IPS DF 19.7 (cell line): ENCODE measurements at places on chromosomes 13 and 19.

GRCh38 chr19:27753622-27754021, 1459.3 kb downstream of the UQCRFS1 start:
- DNase-seq, result no peak

- no peak for DNase-seq
These were observed 24.0 kb upstream of the ZNF492 start for GRCh38 chr19:22610121-22610520.

GRCh38 chr19:46033401-46033800, 7.4 kb downstream of the IGFL4 start:
- no peak for DNase-seq

GRCh38 chr13:42239644-42240043, 32.3 kb upstream of the AKAP11 start:
- DNase-seq, result no peak

- no peak for DNase-seq
These were observed 2.1 kb downstream of the SLC27A5 start for GRCh38 chr19:58509731-58510083.

DNA sequence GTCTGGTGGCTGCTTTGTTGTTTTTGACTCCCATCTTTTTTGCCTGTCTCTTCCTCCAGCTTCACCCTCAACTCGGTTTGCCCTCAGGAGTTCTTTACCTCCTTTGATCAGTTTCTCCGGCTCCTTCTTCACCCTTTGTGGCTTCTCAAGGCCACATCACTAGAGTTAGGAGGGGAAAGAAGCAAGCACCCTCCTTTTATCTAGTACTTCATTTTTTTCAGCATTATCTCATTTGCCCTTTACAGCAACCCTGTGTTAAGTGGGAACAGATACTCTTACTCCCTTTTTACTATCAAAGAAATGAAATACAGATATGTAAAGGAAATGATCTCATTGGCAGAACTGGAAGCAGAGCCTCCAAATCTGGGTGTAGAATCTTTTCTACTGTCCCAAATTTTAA, 26.9 kb downstream of the RAP2A start:
- DNase-seq, result no peak

DNA sequence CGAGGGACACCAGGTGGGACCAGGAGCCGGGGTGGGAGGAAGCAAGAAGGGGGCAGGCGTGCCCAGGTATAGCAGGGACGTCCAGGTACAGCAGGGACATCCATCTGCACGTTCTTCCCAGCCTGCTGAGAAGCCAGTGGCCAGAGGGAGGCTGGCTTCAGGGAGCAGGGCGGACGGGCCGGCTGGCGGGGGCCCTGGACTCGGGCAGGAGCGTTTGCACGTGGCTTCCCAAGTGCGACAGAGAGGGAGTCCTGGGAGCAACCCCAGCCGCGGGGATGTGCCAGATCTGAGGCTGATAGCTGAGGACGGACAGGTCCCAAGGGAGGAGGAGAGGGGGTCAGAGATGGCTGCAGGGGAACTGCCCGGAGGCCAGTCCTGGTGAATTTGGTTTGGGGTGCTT, 36.7 kb downstream of the MYO9B start:
- no peak for DNase-seq

GRCh38 chr13:111316161-111316730, 4.2 kb upstream of the TEX29 start:
- DNase-seq, result no peak

DNA sequence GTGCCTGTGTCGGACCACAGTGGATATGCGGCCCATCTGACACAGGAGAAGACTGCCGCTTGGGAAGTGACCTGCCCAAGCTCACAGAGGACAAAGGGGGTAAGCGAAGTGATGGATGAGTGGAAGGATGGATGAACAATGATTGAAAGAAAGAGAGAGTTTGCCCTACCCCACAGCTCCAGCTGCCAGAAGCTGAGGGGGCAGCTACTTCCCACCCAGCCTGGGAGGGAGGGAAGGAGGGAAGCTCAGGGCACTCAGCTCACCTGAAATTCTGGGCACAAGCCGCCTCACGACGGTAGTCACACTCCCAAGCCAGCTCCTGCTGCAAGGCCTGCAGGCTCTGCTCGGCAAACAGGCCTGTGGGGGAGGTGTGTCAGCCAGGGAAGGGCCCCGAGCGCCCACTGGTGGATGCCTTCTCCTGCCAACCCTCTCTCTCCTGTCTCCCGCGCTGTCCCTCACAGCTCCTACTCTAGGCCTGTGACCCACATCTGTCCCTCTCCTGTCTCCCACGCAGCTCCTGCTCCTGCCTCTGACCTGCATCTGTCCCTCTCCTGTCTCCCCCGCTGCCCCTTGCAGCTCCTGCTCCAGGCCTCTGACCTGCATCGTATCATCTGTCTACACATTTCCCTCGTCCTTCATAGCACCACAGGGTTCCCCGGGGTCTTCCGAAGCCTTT, 12.0 kb upstream of the NUMBL start:
- no peak for DNase-seq

DNA sequence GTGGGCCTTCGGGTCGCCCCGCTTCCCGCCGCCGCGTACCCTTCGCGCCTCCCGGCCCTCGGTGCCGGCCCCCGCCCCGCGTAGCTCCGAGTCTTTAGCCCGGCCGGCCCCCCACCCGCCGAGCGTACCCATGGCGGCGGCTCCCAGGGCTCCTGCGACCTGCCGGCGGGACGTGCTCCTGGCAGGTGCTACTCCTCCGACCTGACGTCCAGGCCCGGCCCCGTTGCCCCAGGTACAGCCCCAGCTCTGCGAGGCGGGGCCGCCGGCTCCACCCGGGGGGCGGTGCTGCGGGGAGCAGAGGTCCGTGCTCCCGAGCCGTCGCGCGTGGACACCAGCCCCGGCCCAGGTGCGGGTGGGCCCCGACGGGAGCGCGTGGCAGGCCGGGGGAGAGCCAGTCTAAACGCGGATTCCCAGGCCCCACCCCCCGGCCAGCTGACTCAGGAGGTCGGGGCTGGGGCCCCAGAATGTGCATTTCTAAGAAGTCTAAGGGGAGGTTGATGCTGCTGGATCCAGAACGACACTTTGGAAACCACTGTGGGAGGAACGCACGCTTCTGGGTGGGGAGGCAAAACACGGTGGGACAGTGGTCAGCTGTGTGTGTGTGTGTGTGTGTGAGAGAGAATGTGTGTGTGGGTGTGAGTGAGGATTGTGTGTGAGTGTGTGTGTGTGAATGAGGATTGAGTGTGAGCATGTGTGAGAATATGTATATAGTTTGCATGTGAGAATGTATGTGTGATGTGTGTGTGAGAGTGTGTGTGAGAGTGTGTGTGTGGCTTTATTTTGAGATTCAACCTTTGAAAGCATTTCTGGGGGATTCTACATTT, at the start of gene SLC15A1:
Gene SLC15A1 (minus strand): TSS at position 206 of the 824 bp plus-strand sequence. CDS start 74 bp downstream, at position 132.
- DNase-seq, result no peak

GRCh38 chr19:29404015-29404414, 121.8 kb upstream of the VSTM2B start:
- no peak for DNase-seq

GRCh38 chr19:40774916-40775631, at the start of gene MIA:
Gene MIA, plus strand, starts transcription at chr19:40775521. Its CDS starts 22 bp downstream, at chr19:40775543.
- DNase-seq, result no peak

DNA sequence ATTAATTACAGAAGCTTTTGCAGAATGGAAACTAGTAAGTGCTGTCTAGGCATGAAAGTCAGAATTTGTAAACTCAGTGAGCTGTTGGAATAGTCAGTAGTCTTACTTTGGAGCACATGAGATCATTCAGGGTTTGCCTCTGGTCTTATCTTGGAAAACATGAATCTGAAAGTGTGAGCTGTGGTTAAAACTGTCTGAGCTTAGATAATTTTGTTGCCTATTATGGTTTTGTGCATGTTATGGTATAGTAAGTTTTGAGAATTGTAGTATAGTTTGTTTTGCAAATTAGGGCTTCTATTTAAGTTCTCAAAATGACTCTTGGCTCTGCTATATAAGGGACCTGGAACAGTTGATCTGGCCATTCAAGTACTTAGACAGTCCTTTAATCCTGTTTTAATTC, 53.7 kb upstream of the TRPC4 start:
- no peak for DNase-seq

GRCh38 chr13:28494504-28494777, 487 bp downstream of the FLT1 start:
- DNase-seq, result no peak

GRCh38 chr13:73924607-73925006, 209.6 kb downstream of the KLF12 start:
- no peak for DNase-seq

GRCh38 chr19:3184847-3185460, 776 bp upstream of the NCLN start:
- peak; percentile 33 for DNase-seq

GRCh38 chr13:92681239-92681638, 545.4 kb upstream of the GPC6 start:
- no peak for DNase-seq

DNA sequence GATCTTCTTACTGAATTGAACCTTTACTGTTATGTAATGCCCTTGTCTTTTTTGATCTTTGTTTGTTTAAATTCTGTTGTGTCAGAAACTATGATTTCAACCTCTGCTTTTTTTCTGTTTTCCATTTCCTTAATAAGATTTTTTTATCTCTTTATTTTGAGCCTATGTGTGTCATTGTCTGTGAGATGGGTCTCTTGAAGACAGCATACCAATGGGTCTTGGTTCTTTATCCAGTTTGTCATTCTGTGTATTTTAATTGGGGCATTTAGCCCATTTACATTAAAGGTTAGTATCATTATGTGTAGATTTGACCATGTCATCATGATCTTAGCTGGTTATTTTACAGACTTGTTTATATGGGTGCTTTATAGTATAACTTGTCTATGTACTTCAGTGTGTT, 1803.3 kb downstream of the SLITRK5 start:
- DNase-seq, result no peak

DNA sequence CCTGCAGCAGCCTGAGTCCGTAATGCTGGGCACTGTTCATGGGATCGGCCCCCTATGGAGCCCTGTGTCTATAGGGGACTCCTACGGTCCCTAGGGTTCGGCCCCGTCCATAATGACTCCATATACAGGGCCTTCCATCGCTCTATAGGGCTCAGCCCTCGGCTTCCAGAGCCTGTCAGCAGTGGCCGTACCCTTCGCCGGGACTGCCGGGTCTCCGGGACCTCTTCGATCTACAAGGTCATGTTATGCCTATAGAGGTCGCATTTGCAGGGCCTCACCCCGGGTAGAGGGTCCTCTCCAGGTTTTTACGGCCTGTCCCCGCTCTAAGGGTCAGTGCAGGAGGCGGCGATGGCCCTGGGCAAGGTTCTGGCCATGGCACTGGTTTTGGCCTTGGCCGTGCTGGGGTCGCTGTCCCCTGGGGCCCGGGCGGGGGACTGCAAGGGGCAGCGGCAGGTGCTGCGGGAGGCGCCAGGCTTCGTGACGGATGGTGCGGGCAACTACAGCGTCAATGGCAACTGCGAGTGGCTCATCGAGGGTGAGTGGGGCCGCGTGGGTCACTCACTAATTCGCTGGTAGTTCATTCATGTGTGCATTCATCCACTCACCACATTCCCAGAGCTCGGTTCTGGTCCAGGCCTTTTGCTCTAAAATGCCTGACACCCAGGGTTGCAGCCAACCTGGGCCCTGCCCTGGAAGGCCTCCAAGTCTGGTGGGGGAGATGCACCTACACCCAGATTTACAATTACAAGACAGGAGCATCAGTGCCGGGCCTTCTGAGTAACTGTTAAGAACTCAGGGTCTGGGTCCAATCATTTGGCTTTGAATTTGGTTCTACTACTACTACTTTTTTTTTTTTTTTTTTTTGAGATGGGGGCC, 699 bp downstream of the MEGF8 start:
- no peak for DNase-seq

GRCh38 chr19:53190253-53190652, 2.9 kb downstream of the ZNF665 start:
- no peak for DNase-seq

DNA sequence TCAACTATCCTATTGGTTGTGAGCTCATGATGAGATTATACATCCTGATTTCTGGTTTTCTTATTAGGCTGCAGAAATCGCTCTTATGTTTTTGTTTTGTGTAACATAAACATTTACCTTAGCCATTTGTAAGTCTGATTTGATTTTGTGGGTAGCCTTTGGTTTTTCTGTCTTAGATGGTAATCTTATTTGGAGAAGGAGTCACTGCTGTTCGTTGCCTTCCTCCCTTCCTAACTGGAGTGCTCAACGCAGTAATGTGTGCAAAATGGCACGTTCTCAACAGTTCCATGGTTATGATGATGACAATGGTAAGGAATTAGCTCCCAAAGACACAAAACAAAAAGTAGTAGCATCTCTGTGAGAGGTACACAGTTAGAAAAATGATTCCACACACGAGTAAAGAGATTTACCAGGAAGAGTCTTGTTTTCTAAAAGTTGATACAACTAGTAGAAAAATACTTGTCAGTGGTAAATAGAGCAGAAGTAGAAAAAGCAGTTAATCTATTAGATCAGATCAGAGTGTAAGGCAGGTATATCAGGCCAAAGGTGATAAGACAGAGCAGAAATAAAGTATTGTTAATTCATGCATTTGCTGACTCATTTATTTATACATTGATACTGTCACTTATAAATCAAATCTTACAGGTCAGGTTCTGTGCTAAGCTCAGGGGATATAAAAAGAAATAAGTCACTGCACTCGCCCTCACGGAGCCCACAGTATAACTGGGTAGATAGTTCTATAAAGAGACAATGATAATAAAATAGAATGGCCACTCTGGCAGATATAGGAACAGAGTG, 270.0 kb downstream of the NALCN start:
- no peak for DNase-seq

DNA sequence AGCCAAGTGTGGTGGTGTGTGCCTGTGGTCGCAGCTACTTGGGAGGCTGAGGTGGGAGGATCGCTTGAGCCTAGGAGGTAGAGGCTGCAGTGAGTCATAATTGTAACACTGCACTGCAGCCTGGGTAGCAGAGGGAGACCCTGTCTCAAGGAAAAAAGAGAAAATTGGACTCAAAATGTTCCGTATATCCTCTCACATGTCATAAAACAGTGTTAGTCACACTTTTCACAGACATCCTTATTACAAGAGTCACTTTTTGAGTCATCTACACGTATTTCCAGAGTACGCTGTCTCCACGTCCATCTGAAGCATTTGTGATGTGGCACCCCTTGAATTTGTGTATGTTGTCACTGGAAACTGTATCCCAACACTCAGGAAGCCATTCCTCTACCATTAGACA, 133.0 kb downstream of the SIPA1L3 start:
- no peak for DNase-seq

DNA sequence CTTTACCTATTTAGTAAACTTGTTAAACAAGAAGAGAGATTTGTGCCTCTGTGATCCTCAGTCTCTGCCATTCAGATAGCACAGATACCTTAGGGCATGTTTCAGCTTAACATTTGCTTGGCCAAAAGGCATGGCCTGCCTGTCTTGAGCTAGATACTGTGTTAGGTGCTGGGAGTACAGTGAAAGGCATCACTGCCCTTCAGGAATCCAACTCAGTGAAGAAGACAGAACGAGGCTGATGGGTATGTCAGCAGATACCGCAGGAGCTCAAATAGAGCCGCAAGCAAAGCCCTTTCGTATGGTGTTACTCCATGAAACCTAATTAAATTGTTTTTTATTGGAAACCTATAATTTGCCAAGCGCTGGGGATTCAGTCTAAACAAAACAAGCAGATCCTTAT, 12.9 kb downstream of the ZNF507 start:
- no peak for DNase-seq
